ENCODE measurements at places on chromosomes 16 and 17.

DNA sequence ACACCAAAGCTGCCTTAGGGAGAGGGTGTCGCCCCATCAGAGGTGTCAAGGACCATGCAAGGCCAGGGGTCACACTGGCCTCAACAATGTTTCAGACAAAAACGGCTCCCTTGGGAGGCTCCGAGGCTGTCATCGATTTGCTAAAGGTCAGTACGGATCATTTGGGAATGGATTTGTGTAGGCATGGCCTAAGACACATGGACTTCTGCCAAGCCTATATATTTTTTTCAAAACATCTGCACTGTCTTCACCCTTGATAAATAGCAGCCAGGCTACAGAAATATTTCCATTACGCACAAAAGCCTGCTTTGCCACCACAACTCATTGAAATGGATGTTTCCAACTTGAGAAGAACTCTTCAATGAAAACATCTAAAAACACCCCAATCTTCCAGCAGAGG lies 10.3 kb downstream of the CUEDC1 start:
- DNase-seq: no peak

DNA sequence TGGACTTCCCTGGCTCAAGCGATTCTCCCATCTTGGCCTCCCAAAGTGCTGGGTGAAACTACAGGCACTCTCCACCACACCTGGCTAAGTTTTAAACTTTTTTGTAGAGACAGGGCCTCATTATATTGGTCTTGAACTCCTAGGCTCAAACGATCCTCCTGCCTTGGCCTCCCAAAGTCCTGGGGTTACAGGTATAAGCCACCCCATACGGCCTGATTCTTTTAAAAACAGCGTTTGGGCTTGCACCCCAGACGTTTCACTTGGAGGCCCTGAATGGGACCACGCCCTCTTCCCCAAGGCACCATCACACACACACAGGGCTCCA lies 29.4 kb upstream of the GINS2 start:
- no peak for DNase-seq

DNA sequence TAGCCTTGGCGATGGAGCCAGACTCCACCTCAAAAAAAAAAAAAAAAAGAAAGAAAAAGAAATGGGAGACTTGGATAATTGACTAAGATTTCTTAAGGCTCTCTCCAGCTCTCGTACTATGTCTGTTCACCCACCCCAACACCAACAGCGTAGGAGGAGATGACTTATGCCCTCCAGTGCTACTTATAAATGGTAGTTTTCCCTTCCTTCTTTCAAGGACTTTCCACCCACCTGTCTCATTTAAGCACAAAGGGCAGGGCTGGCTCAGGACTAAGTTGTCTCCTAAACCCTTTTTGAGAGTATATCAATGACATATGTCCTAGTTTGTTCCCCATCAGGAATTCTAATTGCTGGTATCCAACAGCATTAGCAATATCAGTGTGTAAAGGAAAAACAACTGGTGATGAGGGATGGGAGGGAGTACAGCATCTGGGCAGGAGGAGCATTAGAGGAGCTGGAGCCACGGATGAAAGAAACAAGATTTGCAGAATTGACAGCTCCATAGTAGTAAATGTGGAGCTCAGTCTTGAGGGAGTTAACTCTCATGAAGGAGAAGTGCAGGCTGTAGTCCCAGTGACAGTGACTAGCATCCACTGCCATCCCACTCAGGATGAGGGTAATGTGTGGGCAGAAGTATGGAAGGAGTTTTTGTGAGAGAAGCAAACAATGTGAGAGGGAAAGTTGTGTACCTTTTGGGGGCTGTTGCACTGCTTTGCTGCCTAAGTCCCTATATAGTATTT lies 17.2 kb downstream of the UBE2Z start:
- DNase-seq: no peak

DNA sequence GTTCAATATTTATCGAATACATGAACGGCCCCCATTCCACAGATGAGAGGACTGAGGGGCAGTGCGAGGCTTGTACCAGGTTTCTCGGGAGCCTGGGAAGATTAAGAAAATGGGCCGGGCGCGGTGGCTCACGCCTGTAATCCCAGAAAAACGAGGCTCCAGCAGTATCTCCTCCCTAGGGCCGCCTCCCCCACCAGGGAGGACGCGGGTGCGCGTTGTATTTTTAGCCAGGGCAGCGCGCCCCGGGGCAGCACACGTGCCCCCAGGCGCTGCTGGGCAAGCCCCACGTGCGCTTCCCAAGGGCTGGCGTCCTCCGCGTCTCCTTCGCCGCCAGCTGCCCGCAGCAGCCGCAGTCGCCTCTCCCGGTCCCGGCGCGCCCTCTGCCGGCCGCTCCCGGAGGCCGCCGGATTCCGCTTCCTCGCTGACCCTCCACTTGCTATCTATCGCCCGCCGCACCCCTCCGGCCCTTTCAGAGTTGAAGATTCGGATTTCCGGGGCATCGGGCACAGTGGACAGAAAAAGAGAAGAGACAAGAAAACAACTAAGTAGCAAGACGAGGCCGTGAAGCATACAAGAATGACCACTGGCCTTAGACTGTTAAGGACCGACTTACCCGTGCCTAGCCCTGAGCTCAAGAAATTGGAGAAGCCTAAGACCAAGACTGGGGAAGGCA lies 1.9 kb upstream of the YBX2 start:
- DNase-seq: peak; percentile 68

DNA sequence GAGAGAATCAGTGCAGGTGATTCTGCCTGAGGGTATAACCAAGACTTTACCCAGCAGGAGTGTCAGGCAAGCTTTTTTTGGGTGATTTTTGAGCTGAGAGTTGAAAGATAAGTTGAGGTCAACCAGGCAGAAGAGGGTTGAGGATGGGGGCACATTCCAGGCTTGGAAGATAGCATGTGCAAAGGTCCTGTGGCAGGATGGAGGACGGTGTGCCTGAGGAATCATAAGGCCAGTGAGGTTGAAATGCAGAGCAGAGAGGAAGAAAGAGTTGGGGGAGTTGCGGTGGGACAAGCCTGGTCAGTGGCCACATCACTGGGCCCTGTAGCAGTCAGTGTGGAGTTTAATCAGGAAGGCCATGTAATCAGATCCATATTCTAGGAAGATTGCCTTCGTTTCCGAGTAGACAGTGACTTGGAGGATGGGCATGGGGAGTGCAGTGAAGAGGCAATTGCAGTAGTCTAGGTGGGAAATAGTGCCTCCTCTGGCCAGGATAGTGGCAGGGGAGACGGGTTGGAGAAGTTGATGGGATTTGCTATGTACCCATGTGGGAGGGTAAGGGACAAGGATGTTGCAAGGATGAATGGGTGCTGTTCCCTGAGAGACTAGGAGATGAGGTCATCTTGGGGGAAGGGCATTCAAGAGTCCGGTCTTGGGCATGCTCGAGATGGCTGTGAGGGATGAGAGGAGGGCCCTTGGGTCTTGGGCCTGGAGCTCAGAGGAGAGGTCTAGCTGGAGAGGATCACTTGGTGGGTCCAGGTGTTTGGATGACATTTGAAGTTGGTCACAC lies 3.9 kb downstream of the PLEKHG4 start:
- no peak for DNase-seq

GRCh38 chr17:53088481-53088880 lies 734.2 kb upstream of the KIF2B start:
- DNase-seq: no peak

- DNase-seq: peak; percentile 96
These were observed at the start of gene PRDM7 for GRCh38 chr16:90077240-90077756. TSS of gene PRDM7 (minus strand) at chr16:90077331. CDS start at chr16:90075910, 1,421 bp downstream.

GRCh38 chr17:14752011-14752410 lies 451.1 kb downstream of the HS3ST3B1 start:
- no peak for DNase-seq

DNA sequence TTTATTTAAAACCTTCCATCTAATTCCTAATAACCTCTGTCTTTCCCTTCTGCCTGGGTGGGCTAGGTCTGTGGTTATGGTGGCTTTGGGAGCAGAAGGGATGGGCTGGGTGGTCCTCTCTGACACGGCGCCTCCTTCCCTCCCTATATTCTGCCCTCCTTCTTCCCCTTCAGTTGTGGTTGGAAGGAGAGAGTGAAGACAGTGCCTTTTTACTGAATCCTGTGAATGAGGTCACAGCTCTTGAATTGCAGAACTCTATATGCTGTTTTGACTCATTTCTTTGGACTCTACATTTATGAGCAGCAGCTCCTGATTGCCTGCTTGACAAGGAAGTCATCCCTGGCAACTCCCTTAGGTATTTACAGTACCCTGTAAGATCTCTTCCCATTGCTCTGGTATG lies 256.0 kb upstream of the ELAC2 start:
- no peak for DNase-seq

DNA sequence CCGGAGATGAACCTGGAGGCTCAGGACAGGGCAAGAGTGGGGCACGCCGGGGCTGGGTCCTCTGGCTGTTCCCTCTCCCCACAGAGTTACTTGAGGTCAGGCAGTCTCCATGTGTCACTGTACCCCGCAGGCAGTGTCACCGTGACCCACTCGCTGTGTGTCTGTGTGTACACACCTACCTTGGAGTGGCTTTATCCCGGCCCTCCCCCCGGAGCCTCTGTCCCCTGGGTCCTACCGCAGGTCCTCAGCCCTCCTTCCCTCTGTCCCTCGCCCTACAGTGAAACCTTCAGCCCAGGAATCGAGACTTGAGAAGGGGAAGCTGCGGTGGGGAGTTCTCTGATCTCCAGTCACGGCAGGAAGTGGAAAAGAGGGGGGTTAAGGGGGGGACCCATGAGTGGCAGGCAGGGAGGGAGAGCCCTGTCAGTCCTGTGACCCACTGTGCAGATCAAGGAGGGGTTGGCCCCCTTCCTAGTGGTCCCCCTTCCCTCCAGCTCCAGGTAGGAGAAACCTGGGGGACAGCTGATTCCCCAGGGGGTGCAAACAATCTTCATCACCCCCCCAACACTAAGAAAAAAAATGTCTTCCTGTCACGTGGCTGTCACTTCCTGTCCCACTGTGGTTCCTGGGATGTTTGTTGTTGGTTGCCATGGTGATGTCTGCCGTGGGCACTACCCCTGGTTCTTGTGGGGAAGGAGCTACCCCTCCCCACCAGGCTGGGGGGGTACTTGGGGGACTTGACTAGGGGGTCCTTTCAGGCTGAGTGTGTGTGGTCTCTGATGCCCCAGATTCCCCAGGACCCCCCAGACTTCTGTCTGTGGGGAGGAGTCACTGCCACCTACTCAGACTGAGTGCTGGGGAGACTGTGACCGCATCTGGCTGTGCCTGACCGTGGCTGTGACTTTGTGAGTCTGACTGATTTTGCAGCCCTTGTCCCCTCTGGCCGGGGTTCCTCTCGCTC lies 13.7 kb downstream of the RARA start:
- DNase-seq: peak; percentile 84

GRCh38 chr16:83227336-83227735 lies 580.4 kb upstream of the HSBP1 start:
- no peak for DNase-seq

DNA sequence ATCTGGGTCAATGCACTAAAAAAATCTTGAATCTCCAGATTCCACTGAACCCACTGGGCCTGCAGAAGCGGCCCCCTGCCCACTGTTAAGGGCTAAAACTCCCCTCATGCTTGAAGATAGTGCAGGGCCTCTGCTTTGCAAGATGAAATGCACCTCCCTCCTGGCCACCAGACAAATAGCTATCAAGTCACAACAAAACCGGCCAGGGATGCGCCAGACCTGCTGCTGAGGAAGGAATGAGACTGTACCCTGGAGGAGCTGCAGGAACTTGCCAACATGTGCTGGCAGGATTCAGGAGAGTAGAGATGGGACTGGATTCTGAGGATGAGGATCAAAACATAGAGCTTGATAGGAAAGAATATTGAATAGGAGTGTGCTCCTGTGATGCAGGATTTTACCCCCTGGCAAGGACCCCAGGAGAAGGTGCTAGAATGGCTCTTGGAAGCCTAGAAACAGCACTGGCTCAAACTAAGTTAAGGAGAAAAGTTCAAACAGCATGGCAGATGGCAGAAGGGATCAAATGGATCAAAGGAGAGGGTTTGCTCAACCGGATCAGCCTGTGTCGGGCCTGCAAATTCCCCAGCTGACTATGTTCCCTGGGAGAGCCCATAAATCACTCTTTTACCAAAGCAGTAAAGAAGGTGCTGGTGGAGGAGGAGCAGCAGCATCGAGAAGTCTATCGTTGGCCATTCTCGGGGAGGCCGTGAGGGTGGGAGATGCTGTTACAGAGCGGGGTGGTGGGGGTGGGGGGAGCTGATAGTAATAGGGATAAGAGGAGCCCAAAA lies 27.2 kb upstream of the XYLT2 start:
- DNase-seq: no peak

DNA sequence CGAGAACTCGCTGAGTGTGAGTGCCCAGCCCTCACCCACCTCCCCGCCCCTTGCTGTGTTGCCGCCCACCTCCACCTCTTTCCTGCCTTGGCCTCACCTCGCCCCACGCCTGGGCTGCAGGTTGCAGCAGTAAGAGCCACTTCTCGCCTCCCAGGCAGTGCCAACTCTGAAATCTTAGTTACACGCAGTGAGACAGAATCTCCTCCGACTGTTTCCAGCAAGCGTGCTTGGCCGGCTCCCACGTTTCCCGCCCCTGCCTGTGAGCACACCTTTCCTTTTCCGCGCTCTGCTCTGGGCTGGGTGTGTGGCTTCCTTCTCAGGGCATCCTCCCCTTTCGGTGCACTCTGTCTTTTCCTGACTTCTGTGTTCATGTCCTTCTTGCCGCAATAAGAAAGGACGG lies 5.7 kb downstream of the ENGASE start:
- DNase-seq: no peak

DNA sequence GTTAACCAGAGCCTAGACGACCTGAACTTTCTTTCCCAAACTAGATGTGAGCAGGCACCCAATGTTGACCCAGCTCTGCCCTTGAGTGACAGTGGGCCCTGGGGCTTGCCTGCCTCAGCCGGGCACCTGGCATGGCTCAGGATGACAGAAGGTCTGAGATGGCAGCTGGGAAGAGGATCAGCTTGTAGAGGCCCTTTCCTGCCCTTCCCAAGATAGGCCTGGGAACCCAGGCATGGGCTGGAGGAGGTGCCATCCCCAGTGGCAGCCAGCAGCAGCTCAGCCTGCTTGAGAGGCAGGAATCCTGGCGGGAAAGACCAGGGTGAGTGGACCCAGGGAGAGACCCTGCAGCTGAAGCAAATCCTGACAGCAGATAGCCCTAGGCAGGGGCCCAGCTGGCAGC lies 59.1 kb downstream of the PIPOX start:
- DNase-seq: no peak

DNA sequence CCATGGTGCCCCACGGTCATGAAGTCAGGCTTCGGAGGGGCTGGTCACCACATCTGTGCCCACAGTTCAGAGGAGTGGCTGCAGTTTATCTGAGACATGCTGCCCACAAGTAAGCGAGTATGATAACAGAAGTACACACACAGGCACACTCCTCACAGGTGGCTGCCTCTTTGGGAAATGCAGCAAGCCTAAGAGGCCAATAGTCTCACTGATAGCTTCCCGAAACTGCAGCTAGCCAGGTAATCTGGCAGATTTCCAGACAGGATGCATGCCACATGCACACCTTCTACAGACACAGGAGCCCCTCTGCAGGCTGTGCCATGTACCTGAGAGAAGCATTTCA lies 12.6 kb upstream of the GFOD2 start:
- DNase-seq: no peak

All from activated naive CD4-positive, alpha-beta T cell treated with Interleukin-2 at 50 U/mL for 16 hours (primary cell).